ENCODE measurements at places on chromosomes 6 and 20. TPM values are rescaled to one million over a fixed set of nuclear protein-coding genes. Genes with fewer than 3 reads are reported as not detected.

The LST1 gene
- 2.4 TPM for total RNA-seq

The POM121L2 gene
- 0.11 TPM for total RNA-seq

The BPIFB1 gene
- not detected for total RNA-seq

The DDAH2 gene
- total RNA-seq, result 139 TPM

The POU3F2 gene
- not detected for total RNA-seq

The BFSP1 gene
- 0.34 TPM for total RNA-seq

The CD40 gene
- 2.5 TPM for total RNA-seq

The ZBTB12 gene
- total RNA-seq, result 2.9 TPM

- DNase-seq, result peak; percentile 87
Measured at GRCh38 chr20:420721-421574, 12.8 kb downstream of the RBCK1 start.

DNA sequence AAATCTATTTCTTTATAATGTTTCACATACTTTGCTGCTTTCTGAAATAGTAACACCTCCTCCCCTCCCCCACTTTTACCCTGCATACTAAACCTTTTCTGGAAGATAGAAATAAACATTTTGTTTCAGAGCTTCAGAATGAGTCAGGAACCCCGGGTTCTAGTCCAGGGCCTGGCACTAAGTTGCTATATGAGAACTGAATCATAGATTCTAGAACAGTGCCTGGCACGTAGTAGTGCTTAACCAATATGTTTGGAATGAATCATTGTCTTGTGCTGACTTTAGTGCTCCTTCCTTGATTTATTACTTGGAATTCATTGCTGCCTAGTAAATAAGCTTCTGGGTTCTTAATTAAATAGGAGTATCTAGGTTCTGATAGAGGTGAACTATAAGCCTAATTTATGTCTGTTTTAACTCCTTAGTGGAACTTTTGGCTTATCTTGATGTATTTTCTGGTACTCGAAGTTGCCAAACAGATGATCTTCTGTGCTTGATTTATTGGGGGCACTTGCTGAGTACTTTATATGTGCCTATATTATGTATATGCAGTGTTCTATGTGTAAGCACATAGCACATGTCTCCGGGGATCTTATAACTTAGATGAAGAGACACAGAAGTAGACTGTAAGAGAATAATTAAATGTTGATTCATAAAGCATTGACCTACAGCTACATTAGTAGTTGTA, 18.6 kb downstream of the TAB2 start:
- no peak for DNase-seq

DNA sequence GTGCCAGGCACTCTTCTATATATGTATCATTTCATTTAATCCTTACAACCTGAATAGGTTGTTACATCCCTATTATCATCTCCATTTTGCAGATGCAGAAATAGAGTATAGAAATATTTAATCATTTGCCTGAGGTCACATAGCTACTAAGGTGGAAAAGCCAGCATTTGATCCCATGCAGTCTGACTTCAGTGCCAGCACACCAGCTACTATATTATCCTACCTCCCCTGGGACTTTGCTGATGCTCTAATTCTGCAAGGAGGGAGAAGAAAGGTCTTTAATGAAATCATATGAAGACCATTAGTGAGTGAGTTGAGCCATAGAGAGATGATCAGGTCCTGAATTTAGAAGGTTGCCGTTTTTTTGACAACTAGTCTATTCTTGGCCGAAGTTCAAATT, 53.7 kb downstream of the TOP1 start:
- no peak for DNase-seq

GRCh38 chr6:9795880-9796279, 619.0 kb downstream of the TFAP2A start:
- DNase-seq, result no peak

- DNase-seq, result no peak
Measured at GRCh38 chr6:3841711-3842565, 7.2 kb upstream of the FAM50B start.

- no peak for DNase-seq
Measured at GRCh38 chr6:48080227-48081009, 30.6 kb downstream of the PTCHD4 start.

DNA sequence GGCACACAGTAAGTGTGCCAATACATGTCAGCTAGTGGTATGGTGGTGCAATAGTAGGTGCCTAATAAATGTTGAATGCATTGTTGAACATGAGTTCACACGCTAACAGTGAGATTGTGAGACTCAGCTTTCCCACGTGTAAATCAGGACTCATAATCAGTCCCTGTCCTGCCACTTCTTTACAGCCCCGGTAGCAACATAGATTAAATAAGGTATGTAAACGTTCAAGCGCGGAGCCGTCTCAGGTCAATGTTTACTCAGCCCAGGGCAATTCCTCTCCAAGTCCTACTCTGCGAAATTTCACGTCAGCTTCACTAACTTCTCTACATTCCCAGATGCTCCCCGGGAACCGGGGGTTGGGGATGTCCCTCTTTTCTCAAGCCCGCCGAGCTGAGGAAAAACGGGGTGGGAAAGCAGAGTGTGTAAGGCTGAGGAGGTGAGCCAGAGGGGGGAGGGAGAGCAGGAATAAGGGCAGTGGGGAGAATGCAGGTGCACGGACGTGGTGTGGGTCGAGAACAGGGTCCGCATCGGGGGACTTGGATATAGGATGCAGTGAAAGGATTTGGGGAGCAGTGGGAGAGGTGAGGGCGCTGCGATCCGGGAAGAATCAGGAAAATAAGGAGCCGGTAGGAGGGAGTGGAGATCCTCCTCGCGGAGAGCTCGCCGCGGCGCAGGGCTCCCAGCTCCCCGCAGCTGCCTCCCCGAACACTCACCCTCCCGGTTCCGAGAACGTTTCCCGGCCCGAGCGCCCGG, 544 bp upstream of the TP53INP2 start:
- DNase-seq, result peak; percentile 46

DNA sequence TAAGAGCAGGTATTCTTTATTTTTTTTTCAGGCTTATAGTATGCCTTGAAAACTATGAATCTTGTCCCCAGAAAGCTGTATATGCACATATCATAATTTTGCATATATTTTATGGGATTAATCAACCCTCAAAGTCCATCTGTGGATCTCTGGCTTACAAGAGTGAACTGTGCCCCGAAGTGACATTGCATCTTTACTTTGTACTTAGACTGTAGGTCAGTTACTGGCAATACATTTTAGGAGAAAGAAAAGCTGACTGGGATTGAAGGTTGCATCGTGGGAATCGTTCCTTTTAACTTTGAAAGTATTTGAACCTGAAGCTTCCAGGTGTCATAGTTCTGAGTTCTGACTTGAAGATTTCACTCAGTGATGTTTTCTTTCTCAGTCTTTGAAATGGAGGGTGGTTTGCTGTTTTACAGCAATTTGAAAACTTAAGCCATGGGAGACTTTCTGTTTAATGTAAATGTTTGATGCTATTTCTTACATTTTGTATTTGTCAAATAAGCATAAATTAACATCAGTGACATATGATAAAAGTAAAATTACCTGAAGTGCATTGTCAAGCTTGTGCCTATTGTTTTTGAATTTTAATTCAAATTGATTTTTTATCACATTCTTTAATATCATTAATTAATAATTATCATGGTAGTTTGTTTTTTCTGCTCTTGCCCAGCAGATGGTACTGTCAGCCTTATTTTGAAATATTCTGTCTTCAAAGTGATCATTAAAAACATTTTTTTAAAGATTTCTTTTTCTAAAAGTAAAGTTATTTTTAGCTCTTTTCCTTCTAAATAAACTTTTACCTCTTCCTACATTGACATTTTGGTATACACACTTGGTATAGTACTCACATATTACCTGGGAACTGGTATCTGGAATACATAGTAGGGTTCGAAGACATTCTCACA, 29.0 kb downstream of the L3MBTL3 start:
- DNase-seq, result no peak

DNA sequence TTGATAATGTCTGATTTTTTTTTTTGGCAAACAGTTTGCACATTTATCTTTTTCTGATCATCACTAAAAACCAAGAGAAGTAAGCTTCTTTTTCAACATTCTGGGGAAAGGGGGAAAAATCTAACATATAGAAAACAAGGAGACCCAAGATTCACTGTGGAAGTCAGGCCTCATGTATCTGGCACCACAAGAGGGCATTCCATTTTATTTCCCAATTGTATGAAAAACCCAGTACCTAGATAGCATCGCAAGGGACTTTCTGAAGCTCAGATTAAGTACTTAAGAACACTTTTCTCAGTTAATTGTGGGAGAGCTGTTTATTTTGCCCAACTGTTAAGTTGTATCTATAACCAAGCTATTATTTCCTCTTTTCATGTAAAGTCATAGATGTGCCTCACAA, 152.9 kb downstream of the KLHL32 start:
- no peak for DNase-seq

GRCh38 chr6:137892271-137892708, 25.2 kb downstream of the TNFAIP3 start:
- DNase-seq, result no peak

DNA sequence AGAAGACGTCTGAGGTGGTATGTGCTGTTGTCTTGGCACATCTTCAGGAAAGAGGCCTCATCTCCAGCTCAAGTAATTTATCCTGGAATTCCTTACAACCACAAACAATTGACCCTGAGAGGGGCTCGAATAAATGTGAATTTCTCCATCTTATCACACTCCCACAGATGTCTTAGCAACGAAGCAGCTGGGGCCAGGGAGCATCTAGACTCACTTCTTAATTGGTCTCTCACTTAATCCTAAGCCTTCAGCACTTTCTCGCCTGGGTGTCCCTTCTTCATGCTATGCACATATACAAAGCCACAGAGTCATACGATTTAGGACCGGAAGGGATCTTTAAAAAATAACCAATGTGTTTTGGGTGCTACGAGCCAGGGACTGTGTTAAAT, 27.1 kb downstream of the PCK1 start:
- no peak for DNase-seq
